ENCODE measurements at places on chromosomes 3 and 15.
A peak's percentile ranks its signal among the peaks of the same experiment; 100 is the strongest.

- no peak overlapping the region for H3K27ac ChIP-seq
- H3K27me3 ChIP-seq, result no peaks in the 10 kb centered on the region
- H3K36me3 ChIP-seq, result no peaks in the 10 kb centered on the region
- no peak overlapping the region for H3K4me3 ChIP-seq
- no peaks in the 10 kb centered on the region for H3K4me1 ChIP-seq
Measured at GRCh38 chr3:173863551-173863950, 466.0 kb downstream of the NLGN1 start.

DNA sequence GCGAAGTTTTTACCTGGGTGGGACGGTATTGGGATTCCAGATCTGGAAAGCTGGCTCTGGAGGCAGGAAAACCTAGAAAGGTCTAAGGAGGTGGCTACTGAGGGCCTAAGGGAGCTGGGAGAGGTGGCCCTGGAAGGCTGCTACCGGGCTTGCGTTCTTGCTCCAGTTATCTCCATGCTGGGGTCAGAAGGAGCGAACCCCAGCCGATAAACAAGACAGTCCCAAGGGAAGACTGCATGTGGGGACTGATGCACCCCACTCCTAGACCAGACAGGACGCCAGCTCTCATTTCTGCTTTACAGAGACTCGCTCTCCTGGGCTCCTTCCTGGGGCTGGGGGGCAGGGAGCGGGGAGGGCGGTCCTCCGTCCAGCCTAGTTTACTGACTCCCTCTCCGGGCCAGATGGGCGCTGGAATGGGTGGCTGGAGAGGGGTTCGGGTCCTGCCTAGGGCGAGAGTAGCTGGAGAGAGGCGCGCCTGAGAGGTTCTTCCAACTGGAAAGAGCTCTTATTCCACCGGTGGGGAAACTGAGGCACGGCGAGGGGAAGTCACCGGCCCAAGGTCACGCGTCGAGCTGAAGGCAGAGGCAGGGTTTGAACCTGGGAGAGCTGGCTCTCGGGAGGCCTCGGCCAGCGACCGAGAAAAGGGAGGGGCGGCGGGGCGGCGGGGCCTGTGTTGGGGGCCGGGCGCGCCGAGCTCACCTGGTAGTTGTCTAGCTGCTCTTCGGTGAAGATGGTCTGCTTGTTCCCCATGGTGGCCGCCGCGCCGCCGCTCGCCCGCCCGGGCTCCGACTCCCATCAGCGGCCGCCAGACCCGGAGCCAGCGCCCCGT is 565 bp downstream of the CIB2 start:
- no peak for DNase-seq
- H3K36me3 ChIP-seq, result no peaks in the 10 kb centered on the region
- H3K27me3 ChIP-seq, result no peaks in the 10 kb centered on the region
- H3K4me3 ChIP-seq, result peak overlapping the region; percentile 90
- H3K27ac ChIP-seq, result peak overlapping the region; percentile 89

GRCh38 chr15:63950911-63951481 is 95.3 kb downstream of the DAPK2 start:
- no peaks in the 10 kb centered on the region for H3K36me3 ChIP-seq
- no peak overlapping the region for H3K4me3 ChIP-seq
- DNase-seq, result no peak
- no peaks in the 10 kb centered on the region for H3K4me1 ChIP-seq
- H3K27me3 ChIP-seq, result no peaks in the 10 kb centered on the region

- peaks cover 4% of the 10 kb centered on the region for H3K36me3 ChIP-seq
- peaks cover 12% of the 10 kb centered on the region for H3K4me1 ChIP-seq
- H3K27ac ChIP-seq, result no peak overlapping the region
- no peak for DNase-seq
- H3K27me3 ChIP-seq, result no peaks in the 10 kb centered on the region
Measured at GRCh38 chr3:172687501-172687900, 23.4 kb downstream of the NCEH1 start.

DNA sequence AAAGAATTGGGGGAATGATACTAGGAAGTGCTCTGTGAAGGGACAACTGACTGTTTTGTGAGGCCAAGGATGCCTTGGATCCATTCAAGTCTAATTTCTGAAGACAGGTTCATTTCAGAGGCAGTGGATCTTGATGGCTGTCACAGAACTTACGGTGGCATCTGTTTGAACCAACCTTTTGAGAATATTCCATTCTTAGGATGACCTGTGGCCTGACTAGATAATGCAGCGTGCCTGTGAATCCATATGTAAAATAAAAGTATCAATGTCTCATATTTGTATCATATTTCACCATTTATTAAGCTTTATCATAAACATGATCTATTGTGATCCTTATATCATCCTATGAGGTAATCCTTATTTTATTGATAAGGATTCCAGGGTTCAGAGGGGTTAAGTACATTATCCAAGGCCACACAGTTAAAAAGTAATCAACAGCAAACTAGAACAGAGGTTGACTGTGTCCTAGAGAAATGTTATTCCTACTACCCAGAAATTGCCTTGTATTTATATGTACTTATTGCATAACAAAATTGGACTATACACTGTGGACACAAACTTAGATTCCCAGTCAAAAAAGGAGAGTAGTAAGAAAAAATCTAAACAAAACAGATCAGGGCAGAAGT is 34.3 kb downstream of the IL1RAP start:
- no peak for DNase-seq
- H3K4me1 ChIP-seq, result peaks cover 12% of the 10 kb centered on the region
- H3K27ac ChIP-seq, result no peak overlapping the region
- no peak overlapping the region for H3K4me3 ChIP-seq

- H3K4me3 ChIP-seq, result no peak overlapping the region
- no peak overlapping the region for H3K27ac ChIP-seq
- no peaks in the 10 kb centered on the region for H3K36me3 ChIP-seq
- no peaks in the 10 kb centered on the region for H3K4me1 ChIP-seq
Measured at GRCh38 chr15:36358094-36358493, 221.3 kb upstream of the CDIN1 start.

DNA sequence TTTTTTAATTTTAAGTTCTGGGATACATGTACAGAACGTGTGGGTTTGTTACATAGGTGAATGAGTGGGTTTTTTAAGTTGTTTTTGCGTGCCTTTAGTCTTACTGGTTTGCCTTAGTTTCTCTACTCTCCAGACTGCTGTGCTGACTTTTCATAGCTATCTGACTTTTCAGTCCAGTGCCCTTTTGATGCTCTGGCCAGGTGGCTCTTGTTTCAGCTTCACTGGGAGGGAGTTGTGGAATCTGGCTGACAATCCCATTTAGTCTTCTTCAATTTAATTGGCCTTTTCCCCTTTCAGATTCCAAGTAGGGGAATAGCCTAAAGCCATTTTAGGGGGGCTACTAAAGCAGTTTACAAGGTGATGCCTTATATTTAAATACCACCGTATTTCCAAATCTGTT is 30.1 kb downstream of the FNDC3B start:
- H3K36me3 ChIP-seq, result peaks cover 5% of the 10 kb centered on the region
- H3K4me3 ChIP-seq, result no peak overlapping the region
- H3K27ac ChIP-seq, result no peak overlapping the region
- no peaks in the 10 kb centered on the region for H3K27me3 ChIP-seq

GRCh38 chr3:117059067-117059955 is 349.7 kb downstream of the TUSC7 start:
- H3K4me3 ChIP-seq, result no peak overlapping the region
- no peaks in the 10 kb centered on the region for H3K4me1 ChIP-seq
- DNase-seq, result no peak
- H3K27me3 ChIP-seq, result no peaks in the 10 kb centered on the region
- no peaks in the 10 kb centered on the region for H3K36me3 ChIP-seq
- no peak overlapping the region for H3K27ac ChIP-seq

DNA sequence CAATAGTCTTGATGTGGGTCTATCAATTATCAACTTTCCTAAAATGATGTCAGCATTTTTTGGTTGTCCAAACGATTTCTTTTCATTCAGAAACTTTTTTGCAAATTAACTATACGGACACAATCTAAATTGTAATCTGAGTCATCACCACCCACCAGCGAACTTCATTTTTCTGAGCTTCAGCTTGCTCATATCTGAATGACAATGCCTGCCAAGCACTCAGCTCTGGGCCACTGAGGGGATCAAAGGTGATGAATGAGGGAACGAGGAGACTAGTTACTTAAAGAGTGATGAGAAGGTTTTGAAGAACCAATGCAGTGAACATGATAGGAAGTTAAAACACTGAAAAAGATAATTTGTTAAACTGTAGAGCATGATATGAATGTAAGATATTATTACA is 14.9 kb upstream of the TBC1D23 start:
- H3K4me1 ChIP-seq, result no peaks in the 10 kb centered on the region
- no peak for DNase-seq
- peaks cover 3% of the 10 kb centered on the region for H3K36me3 ChIP-seq
- no peak overlapping the region for H3K27ac ChIP-seq
- H3K4me3 ChIP-seq, result no peak overlapping the region

- DNase-seq, result no peak
- H3K27me3 ChIP-seq, result peaks cover 67% of the 10 kb centered on the region
- no peak overlapping the region for H3K4me3 ChIP-seq
- H3K4me1 ChIP-seq, result peaks cover 14% of the 10 kb centered on the region
Measured at GRCh38 chr3:186359078-186359477, 3.0 kb downstream of the DGKG start.

DNA sequence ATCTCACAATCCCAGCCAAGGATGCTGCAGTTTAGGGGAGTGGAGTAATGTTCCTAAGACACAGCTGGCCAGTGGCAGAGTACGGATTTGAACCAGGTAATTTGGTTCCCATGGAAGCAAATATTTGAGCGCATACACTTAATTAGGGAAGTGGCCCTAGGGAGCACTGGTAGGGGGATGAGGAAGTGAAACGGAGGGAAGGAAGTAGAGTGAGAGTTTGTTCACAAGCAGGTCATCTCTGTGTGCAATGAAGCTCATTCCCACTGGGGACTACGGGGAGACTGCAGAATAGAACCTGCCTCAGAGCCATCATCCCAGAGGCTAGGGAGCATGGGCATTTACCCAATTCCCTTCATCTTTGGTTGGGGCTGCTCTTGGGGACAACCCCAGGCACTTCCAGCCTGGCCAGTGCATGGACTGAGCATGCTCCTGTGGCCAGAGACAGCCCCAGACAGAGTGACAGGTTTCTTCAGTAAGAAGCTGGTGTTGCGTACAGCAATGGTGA is 317.2 kb upstream of the PROK2 start:
- H3K27ac ChIP-seq, result peak overlapping the region; percentile 96
- H3K4me3 ChIP-seq, result no peak overlapping the region
- no peaks in the 10 kb centered on the region for H3K36me3 ChIP-seq
- peaks cover 14% of the 10 kb centered on the region for H3K4me1 ChIP-seq
- no peaks in the 10 kb centered on the region for H3K27me3 ChIP-seq
